Nephron progenitor cell (in vitro differentiated cells): ENCODE measurements at places on chromosomes 6 and 20.
A peak's percentile ranks its signal among the peaks of the same experiment; 100 is the strongest.

GRCh38 chr6:118844915-118845314 is 49.0 kb upstream of the ASF1A start:
- DNase-seq: no peak

GRCh38 chr6:145506136-145506535 is 229.2 kb downstream of the EPM2A start:
- no peak for DNase-seq

DNA sequence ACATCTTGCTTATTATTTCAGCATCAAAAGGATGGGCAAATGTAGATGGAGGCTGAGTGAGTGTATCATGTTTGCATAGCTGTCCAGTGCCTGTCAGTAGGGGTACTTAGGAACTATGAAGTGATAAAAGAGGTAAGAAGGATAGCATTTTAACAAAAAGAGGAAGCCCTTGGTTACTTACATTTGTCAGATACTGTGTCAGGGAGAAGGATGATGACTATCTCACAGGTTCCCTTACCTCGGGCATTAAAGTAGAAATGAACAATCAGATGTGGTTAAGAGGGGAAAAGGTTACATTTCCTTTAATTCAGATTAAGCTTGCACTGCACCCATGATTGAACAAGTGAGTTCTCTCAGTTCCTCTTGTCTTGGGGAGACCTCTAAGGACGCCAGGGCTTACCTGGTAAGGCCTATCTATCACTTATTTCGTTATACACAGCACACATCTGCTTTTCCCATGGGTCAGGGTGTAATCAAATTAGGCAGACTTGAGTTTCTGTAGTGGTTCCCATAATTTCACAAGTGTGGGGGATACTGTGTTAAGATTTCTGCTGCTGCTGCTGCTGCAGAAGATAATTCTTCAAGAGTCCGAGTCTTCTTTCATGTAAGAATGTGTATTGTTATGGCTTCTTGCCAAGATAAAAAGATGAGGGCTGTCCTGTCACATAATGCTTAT is 4.5 kb downstream of the FOXO3 start:
- no peak for DNase-seq

DNA sequence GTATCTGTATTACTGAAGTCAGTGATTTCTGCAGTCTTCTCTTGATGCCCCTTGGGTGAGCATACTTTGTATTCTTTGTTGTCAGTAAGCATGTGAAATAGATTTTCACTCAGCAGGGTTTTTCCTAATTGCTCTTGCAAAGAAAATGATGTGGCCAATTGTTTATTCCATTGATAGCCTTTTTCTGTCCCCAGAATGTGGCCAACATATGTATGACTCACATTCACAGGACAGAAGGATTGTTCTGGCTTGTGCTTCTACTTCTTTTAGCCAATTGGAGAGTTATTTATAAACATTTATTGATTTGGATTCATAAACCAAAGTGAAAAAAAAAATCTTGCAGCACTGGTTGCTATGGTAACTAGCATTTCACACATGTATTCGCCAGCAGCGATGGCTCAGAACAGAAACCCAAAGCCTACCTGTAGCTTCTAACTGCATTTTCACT is 54.4 kb upstream of the RBM24 start:
- no peak for DNase-seq

GRCh38 chr20:44747166-44748004 is 1.7 kb downstream of the KCNK15 start:
- peak; percentile 84 for DNase-seq

DNA sequence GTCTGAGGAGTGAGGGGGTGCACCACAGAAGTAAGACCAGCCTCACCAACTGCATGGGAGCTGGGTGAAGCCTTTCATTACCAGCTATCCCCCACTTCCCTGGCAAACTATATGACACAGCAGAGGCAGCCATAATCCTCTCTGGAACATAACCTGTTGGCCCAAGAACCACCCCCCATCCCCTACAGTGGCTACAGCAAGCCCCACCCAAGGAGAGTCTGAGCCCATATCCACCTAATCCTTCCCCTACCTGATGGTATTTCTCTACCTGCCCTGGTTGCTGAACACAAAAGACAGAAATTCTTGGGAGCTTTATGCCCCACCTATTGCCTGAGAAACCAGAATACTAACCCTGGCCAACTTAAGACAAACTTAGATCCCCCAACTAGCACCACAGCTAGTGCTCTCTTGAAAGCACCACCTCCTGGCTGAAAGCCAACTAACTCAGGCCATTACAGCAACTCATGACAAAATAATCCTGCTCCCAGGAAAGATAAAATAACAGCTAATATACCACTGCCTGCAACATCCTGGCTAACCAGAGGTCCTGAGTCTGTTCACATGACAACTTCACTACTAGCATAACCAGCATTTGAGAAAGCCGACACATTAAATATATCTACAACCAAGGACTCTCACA is 11.2 kb downstream of the RNGTT start:
- DNase-seq: no peak

DNA sequence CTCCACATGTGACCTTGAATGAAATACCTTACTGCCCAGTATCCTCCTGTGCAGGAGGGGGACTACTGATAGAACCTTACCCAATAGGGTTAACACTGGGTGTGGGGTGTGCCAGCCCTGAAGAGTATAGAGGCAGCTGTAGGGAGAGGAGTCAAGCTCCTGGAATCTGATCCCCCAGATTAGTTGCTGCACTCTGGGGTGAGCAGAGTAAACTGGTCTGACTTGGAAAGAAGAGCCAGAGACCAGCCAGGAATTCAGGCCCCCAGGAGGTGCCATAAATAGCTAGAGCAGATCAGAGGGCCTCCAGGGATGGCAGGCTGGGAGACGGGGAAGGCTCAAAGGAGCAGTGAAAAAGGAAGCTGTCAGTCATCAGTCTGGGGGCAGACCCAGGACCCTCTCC is 3.5 kb upstream of the APOBEC2 start:
- DNase-seq: peak; percentile 35

- DNase-seq: no peak
Measured at GRCh38 chr6:43762966-43763695, 6.9 kb upstream of the VEGFA start.

GRCh38 chr6:33252759-33253158 is 18.9 kb downstream of the VPS52 start:
- no peak for DNase-seq

DNA sequence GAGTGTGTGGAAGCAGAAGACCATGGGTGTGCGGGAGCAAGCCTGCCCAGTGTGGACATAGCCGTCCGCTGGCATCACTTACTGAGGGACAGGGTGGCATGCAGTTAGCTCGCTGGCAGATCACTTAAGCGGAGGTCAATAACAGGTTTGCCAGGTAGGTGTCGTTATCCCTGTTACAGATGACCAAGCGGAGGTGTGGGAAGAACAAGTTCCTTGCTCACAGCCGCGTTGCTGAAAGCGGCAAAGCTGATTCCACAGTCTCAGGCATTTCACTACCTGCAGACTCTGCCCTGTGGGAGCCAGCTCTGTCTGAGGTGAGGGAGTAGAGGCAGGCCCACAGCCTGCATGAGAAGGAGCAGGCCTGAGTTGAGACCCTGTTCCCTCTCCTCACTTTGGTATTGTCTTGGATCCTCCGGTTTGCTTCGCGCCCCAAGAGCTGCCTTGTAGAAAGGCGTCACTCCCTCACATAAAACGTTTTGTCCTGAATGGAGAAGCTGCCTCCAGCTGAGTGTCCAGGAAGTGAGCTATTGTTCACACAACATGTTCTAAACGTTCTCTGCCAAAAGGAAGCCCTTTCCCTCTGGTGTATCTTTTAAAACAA is 96.9 kb downstream of the TCP11 start:
- no peak for DNase-seq

- DNase-seq: no peak
Measured at GRCh38 chr20:10739134-10739533, 65.3 kb upstream of the JAG1 start.

GRCh38 chr20:36132802-36133211 is 21.7 kb upstream of the EPB41L1 start:
- no peak for DNase-seq

GRCh38 chr6:108008363-108008762 is 50.4 kb upstream of the SEC63 start:
- DNase-seq: no peak

- no peak for DNase-seq
Measured at GRCh38 chr6:37432590-37432915, 468 bp upstream of the CMTR1 start.

DNA sequence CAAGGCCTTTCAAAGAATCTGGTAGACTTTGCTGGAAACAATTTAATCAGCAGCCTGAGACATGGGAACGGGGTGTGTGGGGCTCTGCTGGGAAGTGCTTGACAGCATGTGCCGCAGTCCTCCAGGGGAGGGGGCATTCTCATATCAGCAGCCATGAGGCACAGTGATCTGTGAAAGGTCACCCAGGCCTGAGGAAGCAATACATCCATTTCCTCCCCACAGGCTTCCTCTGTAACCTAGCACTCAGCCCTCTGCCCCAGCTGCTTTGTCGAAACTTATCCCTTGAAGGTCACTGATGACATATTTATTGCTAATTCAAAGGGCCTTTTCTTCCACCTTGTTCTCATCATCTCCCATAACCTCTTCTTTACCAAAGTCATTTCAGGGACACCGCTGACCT is 103.3 kb downstream of the TNFAIP3 start:
- no peak for DNase-seq

DNA sequence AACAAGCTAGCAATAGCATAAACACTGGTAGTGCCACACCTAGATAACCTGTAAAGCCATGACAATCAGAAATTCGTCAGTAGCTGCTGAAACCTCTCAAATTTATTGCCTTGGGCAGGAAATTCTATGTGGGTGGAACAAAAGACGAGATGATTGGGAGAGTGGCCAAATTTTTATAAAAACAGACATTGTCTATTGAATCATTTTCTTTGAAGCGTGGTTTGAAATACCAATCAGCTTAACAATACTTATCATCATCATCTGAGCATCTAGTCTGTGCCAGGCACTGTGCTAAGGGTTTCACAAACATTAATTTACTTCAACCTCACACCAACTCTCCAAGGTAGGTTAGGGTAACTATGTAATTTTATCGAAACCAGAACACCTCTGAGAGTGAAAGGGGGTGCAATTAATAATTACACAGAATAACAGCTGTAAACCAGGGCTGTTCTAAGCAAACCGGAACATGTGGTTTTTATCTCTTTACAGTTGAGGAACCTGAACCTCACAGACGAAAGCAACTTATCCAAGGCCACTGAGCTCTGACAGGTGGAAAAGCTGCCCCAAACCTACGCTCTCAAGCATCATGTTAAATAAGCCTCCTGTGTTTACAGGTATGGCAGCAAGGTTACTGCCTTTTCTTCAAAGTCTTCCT is 43.4 kb downstream of the NHSL1 start:
- DNase-seq: no peak

- peak; percentile 84 for DNase-seq
Measured at GRCh38 chr6:37705239-37706051, 7.8 kb upstream of the MDGA1 start.

GRCh38 chr6:43308101-43308989 is at the start of gene CRIP3:
TSS of gene CRIP3 (minus strand) at chr6:43308826. CDS start at chr6:43308792, 34 bp downstream.
- peak; percentile 63 for DNase-seq

DNA sequence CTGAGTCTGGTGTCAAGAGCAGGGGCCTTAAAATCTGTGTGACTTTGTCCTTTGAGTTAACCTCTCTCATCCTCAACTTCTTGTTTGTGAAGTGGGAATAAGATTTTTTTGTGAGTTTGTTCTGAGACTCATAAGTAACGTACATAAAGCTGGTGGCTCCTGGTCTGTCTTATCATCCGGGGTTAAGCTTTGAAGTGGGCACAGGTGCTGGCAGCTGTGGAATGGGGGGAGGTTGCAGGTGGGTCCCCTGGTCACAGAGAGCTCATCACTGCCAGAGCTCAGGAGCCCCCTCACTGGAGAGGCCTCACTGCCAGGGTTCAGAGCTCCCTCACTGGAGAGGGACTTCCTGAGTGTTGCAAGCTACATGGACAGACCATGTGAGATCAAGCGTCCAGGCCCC is 174.1 kb downstream of the NRN1 start:
- no peak for DNase-seq

DNA sequence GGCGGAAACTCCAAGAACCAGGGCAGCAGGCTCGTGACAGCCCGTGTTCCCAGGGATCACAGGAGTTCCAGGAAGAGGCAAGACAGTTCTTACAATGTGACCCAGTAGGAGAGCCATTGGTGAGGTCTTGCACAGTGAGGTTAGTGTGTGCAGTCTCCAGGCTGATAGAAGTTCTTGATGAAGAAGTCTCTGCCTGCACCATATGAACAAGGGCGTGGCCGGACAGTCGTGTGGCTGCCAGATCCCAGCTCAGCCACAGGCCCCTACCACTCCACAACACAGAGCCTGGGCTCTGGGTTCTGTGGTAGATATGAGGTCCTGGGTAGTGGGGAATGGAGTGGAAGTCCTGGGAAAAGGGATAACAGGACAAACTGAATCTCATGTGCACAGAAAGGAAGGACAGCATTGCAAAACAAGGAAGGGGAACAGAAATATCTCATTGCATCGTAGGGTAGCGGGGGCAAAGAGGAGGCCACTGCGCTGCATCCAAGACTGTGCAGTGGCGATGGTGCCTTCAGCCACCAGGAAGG is 65.2 kb downstream of the STX11 start:
- DNase-seq: no peak

- DNase-seq: no peak
Measured at GRCh38 chr20:51447765-51448148, 94.8 kb downstream of the NFATC2 start.

DNA sequence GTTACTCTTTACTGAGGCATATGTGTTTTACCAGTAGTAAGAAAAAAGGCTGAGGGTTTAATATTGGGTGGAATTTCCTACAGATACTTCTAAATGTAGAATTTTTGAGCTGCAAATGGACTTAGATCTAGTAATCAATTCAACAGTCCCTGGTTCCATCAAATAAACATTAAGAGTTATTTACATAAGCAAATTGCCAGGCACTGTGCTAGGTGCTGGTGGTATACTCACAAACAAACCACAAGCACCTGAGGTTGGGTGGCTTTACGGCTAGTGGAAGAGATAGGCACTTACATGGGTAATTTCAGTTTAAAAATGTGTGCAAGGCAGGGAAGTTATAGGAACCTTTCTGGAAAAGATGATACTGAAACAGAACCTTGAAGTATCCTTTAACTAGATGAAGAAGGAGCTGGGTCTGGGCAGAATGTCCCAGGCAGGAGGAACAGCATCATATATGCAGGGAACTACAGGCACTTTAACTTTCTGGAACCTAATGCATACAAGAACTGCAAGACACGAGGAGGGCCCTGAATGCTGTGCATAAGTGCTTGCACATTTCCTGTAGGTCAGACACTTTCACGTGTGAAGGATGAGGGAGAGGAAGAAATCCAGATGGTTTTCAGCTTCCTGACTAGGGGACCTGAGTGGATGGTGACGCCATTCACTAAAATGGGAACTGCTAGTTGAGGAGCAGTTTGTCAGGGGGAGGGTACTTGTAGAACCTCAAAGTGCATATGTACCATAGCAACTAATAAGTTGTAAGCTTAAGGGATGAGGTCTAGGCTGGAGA is 4.5 kb downstream of the CCN6 start:
- no peak for DNase-seq

- no peak for DNase-seq
Measured at GRCh38 chr6:41332241-41332640, 3.2 kb upstream of the NCR2 start.

GRCh38 chr6:40717411-40718057 is 130.4 kb upstream of the LRFN2 start:
- DNase-seq: no peak

GRCh38 chr20:50659975-50660670 is 31.2 kb downstream of the RIPOR3 start:
- DNase-seq: no peak

GRCh38 chr6:135329851-135330803 is 149.0 kb downstream of the MYB start:
- no peak for DNase-seq

- DNase-seq: no peak
Measured at GRCh38 chr6:155444120-155444917, 11.3 kb downstream of the NOX3 start.

- DNase-seq: no peak
Measured at GRCh38 chr20:4947817-4948559, 53.3 kb downstream of the SLC23A2 start.
